NCI-H460 (cell line): ENCODE measurements at places on chromosomes 2 and 18. TPM values are rescaled to one million over a fixed set of nuclear protein-coding genes. Genes with fewer than 3 reads are reported as not detected.
A peak's percentile ranks its signal among the peaks of the same experiment; 100 is the strongest.

DNA sequence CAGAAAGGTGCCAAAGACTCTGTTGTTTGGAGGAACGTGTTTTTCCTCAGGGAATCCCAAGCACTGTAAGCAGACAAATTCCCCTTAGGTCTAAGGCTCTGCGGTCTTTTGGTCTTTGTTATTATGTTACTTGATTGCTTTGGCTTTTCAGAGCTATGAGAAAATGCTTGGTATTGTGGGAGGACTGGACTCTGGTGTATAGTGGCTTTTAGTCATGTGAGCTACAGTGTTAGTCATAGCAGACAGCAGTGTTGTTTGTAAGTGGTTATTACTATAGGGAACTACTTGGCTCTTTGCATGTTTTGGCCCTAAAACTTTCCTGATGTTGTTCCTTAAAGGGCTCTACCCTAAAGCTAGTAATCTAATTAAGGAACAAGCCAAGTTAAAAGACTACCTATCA, 956.2 kb upstream of the LRATD1 start:
- DNase-seq, result no peak

- peak; percentile 84 for DNase-seq
Observed at GRCh38 chr2:53969285-53969967, 1.4 kb downstream of the PSME4 start.

DNA sequence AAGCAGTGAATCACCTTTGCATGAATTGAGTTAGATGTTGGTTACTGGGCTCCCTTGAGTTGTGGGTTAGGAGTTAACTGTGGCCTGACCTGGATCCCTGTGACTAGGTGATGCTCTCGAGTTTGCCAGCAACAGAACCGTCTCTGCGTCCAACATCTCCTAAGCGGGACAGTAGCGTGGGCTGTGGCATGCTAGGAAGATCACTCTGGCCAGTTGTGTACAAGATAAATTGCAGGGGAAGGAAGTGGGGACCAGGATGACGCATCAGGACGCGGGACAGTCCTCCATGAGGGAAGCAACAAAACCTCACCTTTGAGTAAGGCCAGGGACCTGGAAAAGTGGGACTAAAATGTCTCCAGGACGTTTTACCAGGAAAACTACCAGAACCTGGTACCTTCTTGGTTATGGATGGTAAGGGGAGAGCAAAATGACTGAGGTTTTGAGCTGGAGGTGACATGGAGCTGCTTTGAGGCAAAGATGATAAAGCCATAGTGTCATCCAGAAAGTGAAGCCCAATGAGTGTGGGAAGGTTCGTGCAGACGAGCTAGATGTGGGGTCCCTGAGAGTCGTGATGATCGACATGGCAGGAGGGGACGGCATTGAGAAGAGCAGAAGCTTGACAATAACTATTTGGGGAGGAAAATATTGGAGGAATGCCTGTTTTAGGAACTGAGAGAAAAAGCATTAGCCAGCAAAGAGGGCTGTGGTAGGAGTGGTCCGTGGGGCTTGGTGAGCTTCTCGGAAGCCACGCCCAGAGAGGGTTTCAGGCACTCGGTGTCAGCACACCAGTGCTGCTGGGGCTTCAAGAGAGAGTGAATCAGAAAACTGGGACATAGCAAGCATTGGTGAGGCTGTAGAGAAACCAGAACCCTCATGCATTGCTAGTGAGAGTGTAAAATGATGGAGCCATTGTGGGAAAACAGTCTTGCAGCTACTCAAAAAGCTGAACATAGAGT, 95.1 kb downstream of the SMAD7 start:
- DNase-seq, result no peak

DNA sequence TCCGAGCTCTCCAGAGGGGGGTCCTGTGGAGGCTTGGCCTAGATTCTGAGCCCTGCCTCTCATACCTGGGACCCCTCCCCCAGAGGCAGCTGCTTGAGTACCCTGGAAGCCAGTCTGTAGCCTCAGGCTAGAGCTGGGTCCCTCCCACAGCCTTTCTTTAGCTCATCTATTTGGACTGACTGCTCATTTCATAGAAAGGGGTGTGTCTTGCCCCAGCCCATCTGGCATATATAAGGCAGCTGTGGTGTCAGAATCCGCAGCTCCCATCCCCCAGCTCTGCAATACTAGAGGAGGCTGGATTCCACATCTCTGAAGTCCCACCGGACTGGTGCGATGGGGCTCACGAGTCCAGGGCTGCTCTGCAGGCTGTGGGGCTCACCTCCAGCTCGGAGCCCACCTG, 26.1 kb downstream of the MPHOSPH10 start:
- DNase-seq, result no peak

- DNase-seq, result no peak
Observed at GRCh38 chr2:42640261-42640660, 71.8 kb downstream of the MTA3 start.

- DNase-seq, result no peak
Observed at GRCh38 chr2:133760376-133760775, 192.1 kb upstream of the NCKAP5 start.

- DNase-seq, result peak; percentile 9
Observed at GRCh38 chr2:75716406-75716805, 5.7 kb upstream of the GCFC2 start.

GRCh38 chr2:220065581-220065980, 438.2 kb downstream of the SLC4A3 start:
- no peak for DNase-seq

GRCh38 chr2:195542067-195542466, 115.0 kb upstream of the SLC39A10 start:
- DNase-seq, result no peak

GRCh38 chr2:22784566-22784965, 600.4 kb upstream of the KLHL29 start:
- no peak for DNase-seq

The LTBP1 gene
- 1.2 and 1.6 TPM in 2 replicates for total RNA-seq

The GGCX gene
- 35.0 and 35.3 TPM in 2 replicates for total RNA-seq

The ALK gene
- total RNA-seq, result 0.02 TPM in 1 of 2 replicates, not detected in the other

The KCNF1 gene
- total RNA-seq, result 1.6 and 2.3 TPM in 2 replicates

The SCTR gene
- total RNA-seq, result not detected in 2 replicates

The PSTPIP2 gene
- total RNA-seq, result 2.7 and 3.0 TPM in 2 replicates

The IL36G gene
- not detected in 2 replicates for total RNA-seq
